ENCODE measurements at places on chromosomes 1 and 21.

GRCh38 chr1:51328926-51329325 is 1.4 kb downstream of the TTC39A start:
- DNase-seq: no peak

- DNase-seq: no peak
Measured at GRCh38 chr1:224149709-224150108, 33.3 kb upstream of the DEGS1 start.

DNA sequence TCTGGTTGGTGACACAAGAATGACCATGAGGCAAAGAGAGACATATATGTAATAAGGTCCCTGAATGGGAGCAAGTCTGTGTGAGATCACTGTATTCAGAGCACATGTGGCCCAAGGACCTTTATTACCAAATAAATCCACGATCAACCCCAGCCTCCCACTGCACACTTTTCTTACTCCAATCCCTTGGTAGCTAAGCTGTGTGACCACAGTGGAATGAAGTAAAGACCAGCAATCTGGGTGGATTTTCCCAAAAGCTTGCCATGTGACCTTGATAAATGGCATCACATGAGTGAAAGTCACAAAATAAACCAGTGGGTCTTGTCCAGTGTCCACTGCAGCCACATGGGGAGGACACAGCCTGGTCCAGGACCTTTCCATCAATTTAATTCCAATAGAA is 36.7 kb upstream of the TLR5 start:
- DNase-seq: no peak

DNA sequence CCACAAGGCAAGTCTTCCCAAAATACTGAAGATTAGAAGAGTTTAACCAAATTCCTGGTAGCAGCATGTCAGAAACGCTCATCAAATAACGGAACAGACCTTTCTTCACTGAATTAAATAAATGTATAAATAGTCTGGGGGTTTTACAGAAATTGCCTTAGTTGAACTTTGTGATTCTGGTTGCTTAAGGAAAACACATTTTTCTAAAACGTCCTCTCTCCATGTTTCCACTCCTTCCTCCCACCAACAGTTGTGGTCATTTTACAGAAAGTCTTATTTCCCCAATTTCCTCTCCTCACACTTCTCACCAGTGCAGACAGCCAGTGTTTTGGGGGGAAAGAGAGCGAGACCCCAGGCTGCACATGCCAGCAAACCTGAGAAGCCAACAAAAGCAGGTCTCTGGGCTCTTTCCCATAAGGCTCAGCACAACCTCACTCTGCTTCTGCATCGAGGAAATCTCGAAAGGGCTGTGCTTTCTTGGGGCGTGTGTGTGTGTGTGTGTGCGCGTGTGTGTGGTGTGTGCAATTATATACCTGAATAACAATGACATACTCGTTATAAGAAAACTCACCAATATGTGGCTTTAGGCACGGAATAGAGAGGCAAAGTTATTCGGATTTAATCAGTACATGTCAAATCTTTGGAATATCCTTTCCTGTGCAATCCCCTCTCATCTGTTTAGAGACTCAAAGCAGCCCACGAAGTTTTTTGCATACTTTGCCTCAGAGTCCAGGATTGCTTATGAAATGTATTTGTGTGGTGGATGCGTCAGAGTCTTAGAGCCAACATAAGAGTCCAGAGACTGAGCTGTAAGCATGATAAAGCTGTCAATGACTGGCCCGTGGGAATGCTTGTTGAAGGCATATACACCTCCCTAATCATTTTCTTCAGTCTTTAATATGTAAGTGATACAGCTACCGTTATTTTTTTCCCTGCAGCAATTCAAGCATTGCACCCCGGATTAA is 2.0 kb downstream of the KCNJ15 start:
- DNase-seq: no peak

- DNase-seq: no peak
Measured at GRCh38 chr1:10378081-10378841, 20.6 kb upstream of the PGD start.

- no peak for DNase-seq
Measured at GRCh38 chr1:210250998-210251679, 18.5 kb downstream of the SERTAD4 start.

GRCh38 chr1:32953495-32953894 is 11.1 kb downstream of the RNF19B start:
- DNase-seq: no peak

DNA sequence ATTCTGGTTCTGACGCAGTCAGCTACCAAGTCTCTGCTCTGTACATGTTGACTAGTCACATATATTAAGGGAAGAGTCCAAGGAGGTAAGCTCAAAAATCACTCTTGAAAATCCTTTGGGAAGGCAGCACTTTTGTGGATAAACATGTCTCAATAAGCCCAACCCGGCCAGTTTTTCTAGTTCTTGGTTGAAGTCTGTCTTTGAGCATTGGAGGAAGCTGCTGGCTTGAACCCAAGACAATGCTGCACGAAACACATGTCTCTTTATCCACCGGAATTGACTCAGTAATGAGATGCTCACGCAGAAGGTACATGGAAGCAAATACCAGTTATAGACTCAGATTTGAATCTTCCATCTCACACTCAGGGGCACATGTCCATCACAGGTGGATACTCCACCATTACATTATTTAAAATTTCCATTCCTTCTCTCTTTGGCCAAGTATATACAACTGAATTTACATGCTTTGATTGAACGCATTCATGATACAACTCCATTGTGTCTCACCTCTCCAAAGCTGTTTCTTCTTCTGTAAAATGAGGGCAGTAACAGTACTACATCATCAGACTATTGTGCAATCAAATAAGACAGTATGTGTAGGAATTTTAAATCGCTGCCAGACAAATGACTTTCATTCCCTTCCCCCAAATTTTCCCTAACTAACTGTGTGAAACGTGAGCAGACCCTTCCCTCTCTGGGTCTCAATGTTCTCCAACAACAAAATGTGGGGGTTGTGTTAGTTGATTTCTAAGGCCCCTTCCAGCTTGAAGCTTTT is 9.6 kb upstream of the GUCA2A start:
- no peak for DNase-seq

DNA sequence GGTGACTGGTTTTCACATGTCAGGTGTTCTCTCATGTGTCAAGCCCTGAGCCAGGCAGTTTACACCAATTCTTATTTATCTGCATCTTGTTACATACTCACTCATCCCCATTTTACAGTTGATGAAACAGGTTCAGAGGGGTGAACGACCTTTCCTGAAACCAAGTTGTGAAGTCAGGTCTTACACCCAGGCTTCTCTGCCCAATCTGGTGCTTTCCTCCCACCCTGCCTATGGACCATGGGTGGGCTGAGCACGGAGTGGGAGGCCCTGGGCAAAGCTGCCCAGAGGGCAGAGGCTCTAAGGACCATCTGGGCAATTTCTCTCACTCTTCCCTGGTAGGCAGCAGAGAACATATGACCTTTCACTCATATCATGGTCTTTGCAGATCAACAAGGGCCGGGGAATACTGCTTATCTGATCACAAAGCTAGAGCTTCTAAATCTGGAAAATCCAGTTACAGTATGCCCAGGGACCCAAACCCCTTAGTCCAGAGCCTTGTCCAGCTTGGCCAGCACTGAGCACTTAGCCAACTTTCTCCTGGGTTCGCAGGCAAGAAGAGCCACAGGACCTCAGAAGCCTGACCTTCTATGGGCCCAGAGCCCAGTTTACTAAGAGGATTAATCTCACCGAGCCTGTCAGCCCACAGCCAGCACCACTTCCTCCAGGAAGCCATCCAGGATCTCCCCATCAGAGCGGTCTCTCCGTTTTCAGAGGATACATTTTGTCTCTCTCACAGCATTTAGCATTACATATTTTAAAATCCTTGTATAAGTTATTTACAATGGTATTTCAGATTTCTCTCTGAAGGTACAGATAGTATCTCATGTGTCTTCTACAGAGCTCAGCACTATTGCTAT is 16.0 kb upstream of the TTC39A start:
- DNase-seq: no peak
